ENCODE measurements at places on chromosomes 11 and 22.

DNA sequence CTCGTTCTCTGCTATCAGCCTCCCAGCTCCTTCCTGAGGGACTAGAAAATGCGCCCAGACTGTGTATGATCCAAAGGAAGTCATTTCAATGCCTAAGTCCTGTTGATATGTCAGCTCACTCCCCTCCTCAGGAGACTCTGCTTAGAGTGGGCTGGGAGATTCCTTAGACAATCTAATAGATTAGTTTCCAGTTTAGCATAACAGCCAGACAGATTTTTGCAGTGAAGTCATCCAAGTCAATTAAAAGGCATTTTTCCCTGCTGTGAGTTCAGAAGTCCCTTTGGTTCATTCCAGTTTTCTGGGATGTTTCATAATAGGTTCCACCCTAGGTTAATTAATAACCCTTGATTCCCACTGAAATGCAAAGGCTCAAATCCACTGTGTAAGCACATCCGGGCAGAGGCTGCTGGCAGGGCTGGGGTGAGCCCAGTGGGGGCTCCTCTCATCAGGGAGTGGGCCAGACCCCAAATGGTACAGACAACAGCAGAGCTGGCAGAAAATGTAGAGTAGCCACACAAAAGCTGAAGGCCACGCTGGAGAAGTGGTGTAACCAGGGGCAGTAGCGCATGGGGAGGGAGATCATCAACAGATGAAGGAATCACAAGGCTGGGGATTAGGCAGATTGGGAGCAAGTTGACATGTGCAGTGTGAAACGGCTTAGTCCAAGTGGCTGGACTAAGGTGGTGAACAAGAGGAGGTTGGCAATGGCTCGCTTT, 90.6 kb downstream of the SYN3 start:
- DNase-seq = no peak

DNA sequence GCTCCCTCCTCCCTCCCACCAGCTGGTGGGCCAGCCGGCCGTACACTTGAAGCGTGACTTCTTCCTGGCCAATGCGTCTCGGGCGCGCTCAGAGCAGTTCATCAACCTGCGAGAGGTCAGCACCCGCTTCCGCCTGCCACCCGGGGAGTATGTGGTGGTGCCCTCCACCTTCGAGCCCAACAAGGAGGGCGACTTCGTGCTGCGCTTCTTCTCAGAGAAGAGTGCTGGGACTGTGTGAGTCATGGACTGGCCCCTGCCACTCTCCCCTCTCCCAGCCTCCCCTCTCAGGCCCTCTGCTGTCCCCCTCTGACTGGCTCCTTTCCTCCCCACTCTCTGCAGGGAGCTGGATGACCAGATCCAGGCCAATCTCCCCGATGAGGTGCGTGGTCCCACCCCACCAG, 24.7 kb downstream of the CAPN1 start:
- DNase-seq = no peak

DNA sequence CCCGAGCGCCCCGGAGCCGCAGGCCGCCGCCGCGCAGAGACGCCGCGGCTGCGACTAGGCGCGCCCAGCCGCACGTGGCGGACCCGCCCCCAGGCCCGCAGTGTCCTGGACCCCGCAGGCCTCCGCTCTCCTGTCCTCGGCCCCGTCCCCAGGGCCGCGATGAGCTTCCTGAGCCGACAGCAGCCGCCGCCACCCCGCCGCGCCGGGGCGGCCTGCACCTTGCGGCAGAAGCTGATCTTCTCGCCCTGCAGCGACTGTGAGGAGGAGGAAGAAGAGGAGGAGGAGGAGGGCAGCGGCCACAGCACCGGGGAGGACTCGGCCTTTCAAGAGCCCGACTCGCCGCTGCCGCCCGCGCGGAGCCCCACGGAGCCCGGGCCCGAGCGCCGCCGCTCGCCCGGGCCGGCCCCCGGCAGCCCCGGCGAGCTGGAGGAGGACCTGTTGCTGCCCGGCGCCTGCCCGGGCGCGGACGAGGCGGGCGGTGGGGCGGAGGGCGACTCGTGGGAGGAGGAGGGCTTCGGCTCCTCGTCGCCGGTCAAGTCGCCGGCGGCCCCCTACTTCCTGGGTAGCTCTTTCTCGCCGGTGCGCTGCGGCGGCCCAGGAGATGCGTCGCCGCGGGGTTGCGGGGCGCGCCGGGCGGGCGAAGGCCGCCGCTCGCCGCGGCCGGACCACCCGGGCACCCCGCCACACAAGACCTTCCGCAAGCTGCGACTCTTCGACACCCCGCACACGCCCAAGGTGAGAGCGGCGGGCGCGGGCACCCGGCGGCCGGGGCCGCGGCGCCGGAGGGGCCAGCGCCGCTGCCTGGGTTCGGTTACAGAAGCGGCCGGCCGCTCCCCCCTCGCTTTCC, 528 bp downstream of the WEE1 start:
- DNase-seq = no peak

GRCh38 chr11:43835104-43835503, 45.5 kb upstream of the ALKBH3 start:
- no peak for DNase-seq

DNA sequence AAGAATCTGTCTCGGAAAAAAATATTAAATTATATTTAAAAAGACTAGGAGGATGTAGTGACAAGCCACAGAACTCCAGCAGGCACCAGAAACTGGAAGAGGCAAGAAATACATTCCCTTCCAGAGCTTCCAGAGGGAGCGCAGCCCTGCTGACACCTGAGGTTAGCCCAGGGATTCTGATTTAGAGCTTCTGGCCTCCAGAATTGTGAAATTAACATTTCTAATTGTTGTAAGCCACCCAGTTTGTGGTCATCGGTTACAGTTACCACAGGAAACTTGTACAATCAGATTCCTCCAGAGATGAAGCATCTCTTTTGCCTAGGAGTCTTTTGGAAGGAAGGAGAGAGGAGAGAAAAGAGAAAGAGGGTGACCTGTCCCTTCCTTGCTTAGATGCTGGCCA, 6.4 kb upstream of the UBASH3B start:
- no peak for DNase-seq

DNA sequence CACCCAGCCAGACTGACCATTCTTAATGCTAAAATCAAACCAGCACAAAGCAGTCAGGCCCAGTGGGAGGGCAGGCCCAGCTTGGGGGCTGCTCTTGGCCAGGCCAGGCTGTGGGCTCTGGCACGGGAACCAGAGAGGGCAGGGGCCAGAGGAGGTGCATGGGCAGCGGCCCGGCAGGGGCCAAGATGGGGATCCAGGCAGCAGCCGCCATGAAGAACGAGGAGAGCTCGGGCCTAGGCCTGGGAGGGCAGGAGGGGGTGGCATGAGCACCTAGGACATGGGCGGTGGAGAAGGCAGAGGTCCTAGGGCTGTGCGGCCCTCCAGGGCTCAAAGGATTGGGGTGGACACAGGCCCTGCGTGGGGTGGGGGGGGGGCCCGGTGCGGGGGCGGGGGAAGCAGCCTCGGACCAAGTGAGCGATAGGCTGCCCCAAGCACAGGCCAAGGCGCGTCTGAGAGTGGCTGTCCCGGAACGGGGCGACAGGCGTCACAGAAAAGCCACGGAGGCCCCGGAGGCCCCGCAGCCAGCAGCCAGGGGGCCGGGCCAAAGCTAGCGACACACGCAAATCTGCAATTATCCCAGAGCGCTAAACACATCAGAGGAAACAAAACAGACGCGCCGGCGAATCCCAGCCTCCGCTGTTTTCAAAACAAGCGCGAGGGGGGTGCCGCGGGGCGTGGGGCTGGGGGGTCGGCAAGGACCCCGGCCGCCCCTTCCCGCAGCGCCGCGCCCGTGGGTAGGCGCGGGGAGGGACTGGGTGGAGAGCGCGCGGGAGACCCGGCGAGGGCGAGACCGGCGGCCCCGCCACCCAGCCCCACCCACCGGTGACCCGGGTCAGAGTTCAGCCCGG, 8.3 kb downstream of the PLXNB2 start:
- DNase-seq = no peak

DNA sequence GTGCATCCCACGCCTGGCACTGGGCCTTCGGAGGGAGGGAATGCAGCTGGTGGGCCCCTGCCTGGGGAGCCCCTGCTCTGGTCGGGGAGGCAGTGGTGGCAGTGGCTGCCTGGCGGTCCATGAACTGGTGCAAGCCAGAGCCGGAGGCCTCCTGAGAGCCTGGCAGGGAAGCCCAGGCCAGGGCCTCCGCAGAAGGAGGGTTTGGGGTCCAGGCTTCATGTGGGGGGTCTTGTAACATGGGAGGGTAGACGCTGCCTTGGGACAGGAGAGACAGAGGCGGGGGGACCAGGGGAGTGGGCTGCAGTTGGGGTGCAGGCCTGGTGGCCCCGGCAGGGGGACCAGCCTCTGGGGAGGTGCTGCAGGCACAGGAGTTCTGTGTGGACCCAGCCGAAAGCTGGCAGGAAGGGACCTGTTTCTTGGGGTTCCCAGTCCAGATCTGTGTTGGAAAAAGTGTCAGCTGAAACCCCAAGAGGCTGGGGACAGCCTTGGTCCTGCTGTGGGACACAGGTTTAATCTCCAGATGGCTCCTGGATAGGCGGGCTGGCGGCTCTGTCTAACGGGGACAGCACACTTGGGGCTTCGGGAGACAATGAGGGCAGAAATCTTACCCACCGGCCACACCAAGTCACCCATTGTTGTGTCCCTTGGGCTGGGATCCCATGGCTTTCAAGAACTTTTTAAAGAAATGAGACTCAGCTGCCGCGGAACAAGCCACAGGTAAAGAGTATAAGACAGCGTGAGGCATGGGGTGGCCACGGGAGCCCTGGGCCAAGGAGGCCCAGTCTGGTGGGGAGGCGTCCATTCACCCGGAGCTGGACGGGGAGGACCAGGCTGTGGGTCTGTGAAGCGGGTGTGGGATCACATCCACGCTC, 73.5 kb downstream of the KCNQ1 start:
- DNase-seq = peak; percentile 3

DNA sequence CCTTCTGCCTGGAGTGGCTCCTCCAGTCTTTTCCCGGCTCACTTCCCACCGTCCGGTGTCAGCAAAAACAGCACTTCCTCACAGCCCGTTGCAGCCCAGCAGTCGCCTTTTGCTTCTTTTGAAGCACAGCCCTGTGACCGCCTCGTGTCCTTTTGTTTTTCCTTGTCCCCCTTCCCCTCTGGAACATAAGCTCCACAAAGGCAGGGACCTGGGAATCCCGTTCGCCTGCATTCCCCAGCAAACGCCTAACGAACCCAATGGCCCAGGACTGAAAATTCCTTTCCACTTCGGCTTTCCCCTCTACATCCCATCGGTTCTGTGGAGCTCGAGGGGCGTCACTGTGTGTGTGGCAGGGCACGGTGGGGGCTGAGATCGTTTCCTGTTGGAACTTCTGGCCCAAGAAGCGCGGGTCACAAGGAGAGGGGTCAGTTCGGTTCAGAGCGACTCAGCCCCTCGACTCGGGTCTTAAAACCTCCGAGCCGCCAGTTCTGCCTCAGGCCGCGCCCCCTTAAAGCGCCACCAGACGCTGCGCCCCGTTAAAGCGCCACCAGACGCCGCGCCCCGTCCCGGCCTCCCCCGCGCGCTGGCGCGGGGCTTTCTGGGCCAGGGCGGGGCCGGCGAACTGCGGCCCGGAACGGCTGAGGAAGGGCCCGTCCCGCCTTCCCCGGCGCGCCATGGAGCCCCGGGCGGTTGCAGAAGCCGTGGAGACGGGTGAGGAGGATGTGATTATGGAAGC, 841 bp downstream of the RIC8A start:
- DNase-seq = peak; percentile 73

- no peak for DNase-seq
These were observed 43.7 kb downstream of the ZBTB16 start for GRCh38 chr11:114102993-114103896.

DNA sequence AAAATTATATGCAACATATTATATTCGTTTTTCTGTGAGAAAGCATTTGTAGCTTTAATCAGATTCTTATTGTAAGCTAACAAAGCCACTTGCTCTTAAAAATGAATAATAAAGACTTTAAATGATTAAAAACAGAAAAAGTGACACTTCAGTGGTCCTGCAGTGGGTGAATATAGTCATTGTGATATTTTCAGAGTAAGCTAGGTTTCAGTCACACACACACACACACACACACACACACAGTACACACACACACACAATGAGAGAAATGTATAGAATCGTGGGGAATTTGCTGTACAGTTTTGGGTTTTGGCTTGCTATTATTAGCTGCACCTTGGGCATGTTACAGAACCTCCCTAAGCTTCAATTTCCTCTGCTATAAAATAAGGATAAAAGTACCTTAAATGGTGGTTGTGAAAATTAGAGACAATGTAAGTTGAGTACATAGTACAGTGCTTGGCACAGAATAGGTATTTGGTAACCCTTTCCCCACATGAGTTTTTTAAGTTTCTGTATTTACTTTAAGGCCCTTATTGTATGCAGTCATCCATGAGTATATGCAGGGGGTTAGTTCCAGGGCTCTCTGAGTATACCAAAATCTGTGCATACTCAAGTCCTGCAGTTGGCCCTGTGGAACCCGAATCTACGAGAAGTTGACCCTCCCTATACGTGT, 39.8 kb downstream of the CSTPP1 start:
- no peak for DNase-seq
